CD4-positive, alpha-beta T cell (primary cell): ENCODE measurements at places on chromosomes 3 and 15. TPM values are rescaled to one million over a fixed set of nuclear protein-coding genes. Genes with fewer than 3 reads are reported as not detected.

Gene ATP8B4
- 0.31 TPM for total RNA-seq

Gene NME9
- 0.80 TPM for total RNA-seq

Gene NAALADL2
- 0.30 TPM for total RNA-seq

Gene PRR23A
- total RNA-seq, result not detected

Gene GOLGA6C
- total RNA-seq, result not detected

Gene POLQ
- total RNA-seq, result 0.17 TPM

Gene TIGIT
- total RNA-seq, result 4.2 TPM

Gene TMOD2
- 6.9 TPM for total RNA-seq

Gene GLDN
- total RNA-seq, result not detected

Gene HYAL1
- total RNA-seq, result 0.38 TPM

Gene PRKCI
- 18.0 TPM for total RNA-seq

Gene ZNF280D
- total RNA-seq, result 30.3 TPM

Gene ADAMTS9
- not detected for total RNA-seq

Gene KBTBD13
- total RNA-seq, result not detected

Gene GPR171
- total RNA-seq, result 9.7 TPM
